ENCODE measurements at places on chromosomes 6 and 20.

DNA sequence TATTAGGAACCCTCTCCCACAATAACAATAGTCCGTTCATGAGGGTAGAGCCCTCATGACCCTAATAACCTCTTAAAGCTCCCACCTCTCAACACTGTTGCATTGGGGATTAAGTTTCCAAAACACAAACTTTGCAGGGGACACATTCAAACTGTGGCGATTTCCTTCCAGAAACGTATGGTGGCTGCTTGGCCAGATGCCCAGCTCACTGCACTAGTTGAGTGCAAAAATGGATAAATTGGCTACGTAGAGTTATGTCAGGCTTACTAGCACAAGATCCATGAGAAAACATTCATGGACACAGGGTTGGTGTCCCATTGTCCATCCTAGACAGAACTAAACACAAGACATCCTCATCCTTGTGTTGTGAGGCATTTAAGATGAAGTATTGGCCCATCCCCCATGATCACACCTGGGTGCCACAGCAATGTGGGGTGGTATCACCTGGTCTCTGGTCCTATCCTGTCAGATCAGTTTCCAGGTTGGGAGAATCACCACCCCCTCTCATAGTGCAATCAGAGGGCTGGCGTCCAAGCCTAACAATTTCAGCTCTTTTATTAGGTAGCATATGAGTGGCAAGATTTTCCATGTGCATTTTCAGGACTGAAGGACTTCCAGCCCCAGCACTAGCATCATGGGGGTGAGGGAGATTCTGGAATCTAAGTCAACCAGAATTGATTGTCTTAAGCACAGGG, 63.4 kb upstream of the ELOVL5 start:
- DNase-seq = no peak

- no peak for DNase-seq
Observed at GRCh38 chr20:9635750-9636149, 121.4 kb downstream of the LAMP5 start.

DNA sequence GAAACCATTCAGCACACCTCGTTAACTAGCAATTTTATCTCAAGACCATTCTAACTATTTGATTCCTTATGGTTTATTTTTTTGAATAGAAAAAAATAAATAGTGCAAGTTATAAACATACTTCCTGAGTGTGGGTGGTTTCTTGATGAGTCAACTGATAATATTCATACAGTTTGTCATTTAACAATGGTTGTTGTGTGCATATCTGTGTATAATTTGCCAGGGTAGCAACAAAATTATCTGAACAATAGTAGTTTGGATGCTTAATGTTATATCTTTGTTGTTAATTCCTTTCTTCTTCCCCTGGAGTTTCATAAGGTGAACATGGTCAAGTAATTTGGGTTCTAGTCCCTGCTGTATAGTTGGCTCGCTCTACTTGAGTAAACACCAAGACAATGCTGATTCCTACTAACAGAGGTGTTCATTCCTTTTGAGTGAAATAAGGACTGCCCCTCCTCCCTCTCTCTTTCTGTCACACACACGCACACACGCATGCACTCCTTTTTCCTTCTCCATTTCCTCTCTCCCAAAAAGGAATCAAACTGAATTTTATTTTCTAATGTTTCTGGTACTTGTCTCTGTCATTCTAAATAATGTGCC, 938.1 kb upstream of the EPHA7 start:
- DNase-seq = no peak

- DNase-seq = no peak
Observed at GRCh38 chr6:38583523-38583922, 56.2 kb downstream of the BTBD9 start.

DNA sequence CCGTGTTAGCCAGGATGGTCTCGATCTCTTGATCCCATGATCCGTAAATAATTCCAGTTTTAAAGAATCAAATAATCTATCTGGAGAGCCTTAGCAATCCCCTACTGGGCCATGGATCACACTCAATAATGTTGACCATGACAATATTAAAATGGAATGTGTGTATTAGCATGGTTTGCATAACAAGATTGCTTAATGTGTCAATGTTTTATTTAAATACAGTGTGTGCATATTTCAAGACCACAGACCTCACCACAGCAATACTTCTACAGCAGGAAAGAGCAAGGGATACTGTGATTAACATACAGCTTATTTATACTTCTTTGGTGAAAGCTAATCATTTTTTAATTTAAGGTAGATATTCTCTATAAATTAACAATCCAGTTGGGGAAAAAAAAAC, 470.4 kb downstream of the TFAP2B start:
- no peak for DNase-seq

DNA sequence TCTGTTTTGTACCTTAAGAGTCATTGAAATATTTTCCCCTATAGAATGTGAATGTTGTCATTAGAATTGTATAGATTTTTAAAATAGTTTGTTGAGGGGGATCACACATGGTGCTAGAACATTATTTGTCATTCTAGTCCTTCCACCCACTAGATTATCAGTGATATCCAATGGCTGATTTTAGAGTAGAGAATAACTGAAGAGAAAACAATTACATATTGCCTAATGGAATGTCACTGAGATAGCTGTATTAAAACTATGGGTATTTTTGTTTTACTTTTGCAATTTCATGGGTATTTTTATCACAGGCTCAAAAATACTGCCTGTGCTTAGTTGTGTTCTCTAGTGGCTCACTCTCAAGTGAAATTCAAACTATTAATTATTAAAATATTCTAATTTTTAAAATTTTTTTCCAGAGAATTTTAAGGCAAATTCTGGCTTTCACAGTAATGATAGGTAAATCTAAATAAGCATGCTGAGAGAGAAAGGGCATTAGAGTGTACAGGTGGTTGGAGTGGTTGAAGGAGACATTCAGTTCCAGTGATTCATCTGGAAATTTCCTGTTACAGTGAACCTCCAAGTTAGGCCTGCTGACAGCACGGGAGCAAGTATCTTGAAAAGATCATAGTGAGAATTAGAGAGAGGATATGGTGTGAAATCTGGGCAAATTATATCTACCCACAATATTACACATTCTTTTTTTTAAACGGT, 399.6 kb downstream of the NKAIN2 start:
- DNase-seq = no peak

- no peak for DNase-seq
Observed at GRCh38 chr6:104711371-104711770, 148.3 kb downstream of the HACE1 start.

- no peak for DNase-seq
Observed at GRCh38 chr6:135243871-135244796, 63.0 kb downstream of the MYB start.

- DNase-seq = no peak
Observed at GRCh38 chr6:163526346-163526745, 111.8 kb downstream of the QKI start.

GRCh38 chr20:56809668-56810067, 180.6 kb downstream of the TFAP2C start:
- no peak for DNase-seq

DNA sequence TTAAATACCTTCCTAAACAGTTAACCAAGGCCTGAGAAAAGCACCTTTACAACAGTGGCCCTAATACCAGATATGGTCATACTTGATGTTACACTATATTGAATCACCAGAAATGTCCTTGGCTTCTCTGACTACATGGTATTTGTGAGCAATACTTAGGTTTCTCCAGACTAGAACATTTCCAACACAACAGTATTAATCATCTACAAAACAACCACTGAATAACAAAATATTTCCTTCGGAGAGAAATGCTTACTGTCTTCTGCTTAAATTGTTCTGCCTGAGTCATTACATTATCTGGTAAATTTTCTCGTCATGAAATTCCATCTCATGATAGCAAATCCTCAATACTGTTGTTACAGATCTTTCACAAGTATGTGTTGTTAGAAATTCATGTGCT, 252.9 kb upstream of the RUNX2 start:
- no peak for DNase-seq

- DNase-seq = no peak
Observed at GRCh38 chr20:58986286-58986967, 5.4 kb downstream of the NELFCD start.

DNA sequence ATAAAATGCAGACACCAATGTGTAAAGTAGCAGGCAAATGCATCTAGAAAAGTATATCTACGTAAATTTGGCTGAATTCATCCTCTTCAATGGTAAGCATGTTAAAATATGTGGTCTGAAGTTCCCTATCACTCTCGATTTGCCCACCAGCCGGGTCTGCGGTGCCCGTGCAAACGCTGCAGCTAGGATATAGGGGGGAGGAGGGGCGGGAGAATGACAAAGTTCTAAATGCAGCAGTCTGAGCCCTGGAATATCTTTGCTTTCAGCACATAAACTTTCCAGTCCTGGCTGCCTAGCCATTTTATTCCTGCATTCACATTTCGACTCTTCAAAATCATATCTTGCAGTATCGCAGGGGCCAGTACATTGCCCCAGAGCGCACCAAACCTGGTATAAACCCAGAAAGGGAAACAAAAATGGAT, 708 bp downstream of the NRN1 start:
- no peak for DNase-seq

- DNase-seq = no peak
Observed at GRCh38 chr6:166691746-166692145, 64.7 kb upstream of the RPS6KA2 start.

DNA sequence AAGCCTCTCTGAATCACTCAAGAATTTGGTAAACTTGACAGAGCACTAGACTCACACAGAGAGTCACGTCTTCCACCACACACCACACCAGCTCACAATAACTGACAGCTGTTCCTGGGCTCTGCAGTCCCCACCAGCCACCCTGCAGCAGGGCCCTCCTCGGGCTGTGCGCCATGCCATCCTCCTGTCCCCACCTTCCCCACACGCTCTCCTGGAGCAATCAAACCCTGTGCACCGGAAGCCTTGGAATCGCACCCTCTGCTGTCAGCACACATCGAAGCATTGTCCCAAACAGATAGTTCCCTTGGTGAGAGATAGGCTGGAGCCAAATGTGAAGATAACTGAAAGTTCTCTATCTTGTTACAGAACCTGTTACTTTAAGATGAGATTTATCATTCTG, 191.0 kb downstream of the TBXT start:
- no peak for DNase-seq

DNA sequence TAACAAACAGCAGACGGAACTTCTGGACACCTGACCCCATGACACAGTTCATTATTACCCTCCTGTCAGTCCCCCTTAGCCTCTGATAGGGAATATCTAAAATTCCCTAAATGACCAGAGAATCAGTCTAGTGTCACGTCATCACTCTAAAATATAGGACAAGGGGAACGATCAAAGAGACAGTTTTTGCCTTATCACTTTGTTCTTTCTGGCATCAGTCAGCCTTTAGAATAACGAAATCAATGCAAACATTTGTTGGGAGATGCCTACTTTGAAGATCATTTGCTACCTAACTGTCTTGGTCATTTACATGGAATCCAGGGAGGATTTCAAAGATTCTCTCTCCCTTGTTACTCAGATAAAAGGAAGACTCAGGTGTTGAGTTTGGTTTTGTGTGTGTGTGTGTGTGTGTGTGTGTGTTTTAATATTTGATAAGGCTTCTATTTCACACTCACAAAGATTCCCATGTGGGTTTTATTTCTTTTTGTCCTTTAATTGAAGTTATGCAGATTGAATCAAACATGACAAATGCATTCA, 28.3 kb downstream of the LINC00237 start:
- DNase-seq = no peak

GRCh38 chr6:106287215-106287614, 38.3 kb downstream of the ATG5 start:
- no peak for DNase-seq

GRCh38 chr6:79431537-79431933, 105.7 kb downstream of the LCA5 start:
- peak; percentile 38 for DNase-seq

GRCh38 chr6:80163754-80164187, 57.3 kb downstream of the BCKDHB start:
- DNase-seq = no peak

DNA sequence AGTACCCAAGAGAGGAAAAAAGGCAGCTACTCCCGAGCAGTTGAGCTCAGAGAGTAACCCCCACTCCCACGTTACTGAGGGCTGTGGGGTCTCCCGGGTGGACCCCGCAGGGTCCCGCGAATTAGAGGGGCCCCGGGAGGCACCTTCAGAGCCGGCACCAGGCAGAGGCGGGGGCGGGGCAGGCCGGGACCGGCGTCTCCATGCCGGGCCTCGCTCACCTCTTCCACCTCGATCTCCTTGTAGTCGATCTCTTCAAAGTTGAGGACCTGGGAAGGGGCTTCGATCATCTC, 381 bp downstream of the MAP3K7 start:
- peak; percentile 23 for DNase-seq

- no peak for DNase-seq
Observed at GRCh38 chr20:37773291-37773826, 79.5 kb downstream of the CTNNBL1 start.

DNA sequence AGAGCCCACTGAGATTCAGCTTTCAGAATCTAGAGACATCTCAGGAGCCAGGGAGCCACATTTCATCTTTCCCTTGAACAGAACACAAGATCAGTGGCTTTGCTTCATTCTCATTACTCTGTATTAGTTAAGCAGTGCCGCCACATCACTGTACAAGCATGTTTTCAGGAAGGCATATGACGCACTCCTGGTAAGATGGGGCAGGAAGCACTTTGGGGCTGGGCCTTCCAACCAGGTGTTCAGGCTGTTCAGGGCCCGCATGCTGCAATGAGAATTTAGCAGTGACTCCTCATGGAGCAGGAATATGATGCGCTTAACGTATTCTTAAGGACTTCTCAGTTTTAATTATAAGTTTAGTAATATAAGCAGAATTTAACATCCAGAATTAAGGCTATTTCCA, 29.7 kb upstream of the GNRH2 start:
- DNase-seq = no peak

- DNase-seq = peak; percentile 83
Observed at GRCh38 chr6:3410385-3411360, 46.2 kb downstream of the SLC22A23 start.

GRCh38 chr6:39941138-39941537, 6.9 kb upstream of the MOCS1 start:
- no peak for DNase-seq

GRCh38 chr6:49556429-49556837, 6.0 kb downstream of the C6orf141 start:
- peak; percentile 39 for DNase-seq

DNA sequence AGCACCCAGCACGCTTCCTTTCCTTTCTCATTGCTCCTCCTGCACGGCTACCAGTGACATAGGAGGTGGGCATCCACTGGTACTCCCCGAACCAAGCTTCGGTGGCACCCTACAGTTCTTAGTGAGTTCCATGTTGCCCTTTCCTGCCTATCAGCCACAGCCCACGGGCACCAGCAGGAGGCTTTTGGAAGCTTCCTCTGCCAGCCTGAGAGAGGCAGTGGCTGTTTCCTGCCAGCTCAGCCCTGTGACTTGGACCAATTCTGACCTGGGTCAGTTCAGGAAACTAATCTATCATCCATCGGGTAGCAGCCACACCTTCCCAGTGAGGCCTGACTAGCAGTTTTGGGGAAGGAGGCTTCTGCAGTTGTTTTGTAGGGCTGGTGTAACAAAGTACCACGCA, 176.4 kb upstream of the UST start:
- no peak for DNase-seq

Measured in iPS-NIHi11 (cell line).